ENCODE measurements at places on chromosomes 3 and 15.

- no peak for DNase-seq
Observed at GRCh38 chr15:56732135-56732885, 999 bp downstream of the ZNF280D start.

- DNase-seq, result no peak
Observed at GRCh38 chr3:123582315-123582714, 2.5 kb downstream of the HACD2 start.

GRCh38 chr3:119310071-119310470 is 15.9 kb downstream of the ARHGAP31 start:
- DNase-seq, result no peak

GRCh38 chr3:195240939-195241338 is 30.0 kb downstream of the XXYLT1 start:
- no peak for DNase-seq

- no peak for DNase-seq
Observed at GRCh38 chr15:64716452-64716851, 58.9 kb downstream of the RBPMS2 start.

GRCh38 chr15:101168898-101169494 is 82.9 kb downstream of the CHSY1 start:
- DNase-seq, result no peak

DNA sequence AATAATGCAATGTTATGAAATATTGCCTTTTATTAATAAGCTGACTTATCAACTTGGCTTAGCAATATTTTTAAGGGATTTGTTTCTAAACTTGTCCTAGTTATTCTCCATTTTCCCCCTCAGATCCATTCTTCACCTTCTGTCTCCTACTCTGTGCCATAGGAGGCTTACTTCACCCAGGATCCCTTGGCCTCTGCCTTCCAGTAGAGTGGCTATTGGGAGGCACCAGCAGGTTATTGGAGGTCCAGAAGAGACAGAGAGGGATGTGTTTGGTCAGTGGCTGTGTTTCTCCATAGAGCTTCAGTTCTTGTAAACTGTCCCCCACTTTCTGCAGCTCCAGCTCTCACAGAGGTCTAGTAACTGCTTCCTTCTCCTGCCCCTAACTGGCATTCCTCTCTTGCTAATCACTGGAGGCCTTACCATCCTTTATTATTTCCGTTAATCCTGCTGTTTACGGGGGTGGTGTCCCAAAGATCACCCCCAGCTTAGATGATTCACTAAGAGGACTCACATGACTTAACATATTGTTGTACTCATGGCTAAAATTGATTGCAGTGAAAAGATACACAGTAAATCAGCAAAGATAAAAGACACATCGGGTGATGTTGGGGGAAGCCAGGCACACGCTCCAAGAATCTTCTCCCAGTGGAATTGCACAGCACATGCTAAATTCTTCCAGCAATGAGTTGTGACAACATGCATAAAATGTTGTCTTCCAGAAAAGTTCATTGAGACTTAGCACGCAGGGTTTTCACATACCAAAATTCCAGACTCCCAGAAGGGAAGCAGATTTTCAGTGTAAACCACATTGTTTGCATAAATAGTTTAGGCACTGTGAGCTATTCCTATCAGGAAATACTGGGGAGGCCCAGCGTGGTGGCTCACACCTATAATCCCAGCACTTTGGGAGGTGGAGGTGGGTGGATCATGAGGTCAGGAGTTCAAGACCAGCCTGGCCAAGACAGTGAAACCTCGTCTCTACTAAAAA is 67.5 kb downstream of the RPL22L1 start:
- DNase-seq, result no peak

DNA sequence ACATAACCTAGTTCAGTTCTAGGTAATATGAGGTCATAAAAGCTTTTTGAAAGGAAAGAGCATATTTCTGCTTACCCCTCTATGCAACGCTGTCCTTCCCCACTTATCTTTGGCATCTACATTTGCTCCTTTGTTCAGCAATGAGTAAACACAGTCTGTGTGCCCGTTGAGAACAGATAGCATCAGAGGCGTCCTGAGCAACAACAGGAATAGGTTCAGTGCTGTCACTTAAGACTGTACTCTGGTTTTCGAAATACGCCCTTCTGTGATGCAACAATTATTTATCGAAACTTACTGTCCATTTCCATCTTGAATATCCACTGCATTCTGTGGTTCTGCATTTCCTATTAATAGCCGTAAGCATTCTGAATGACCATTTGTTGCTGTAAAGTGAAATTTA is 84.4 kb downstream of the BTD start:
- no peak for DNase-seq

DNA sequence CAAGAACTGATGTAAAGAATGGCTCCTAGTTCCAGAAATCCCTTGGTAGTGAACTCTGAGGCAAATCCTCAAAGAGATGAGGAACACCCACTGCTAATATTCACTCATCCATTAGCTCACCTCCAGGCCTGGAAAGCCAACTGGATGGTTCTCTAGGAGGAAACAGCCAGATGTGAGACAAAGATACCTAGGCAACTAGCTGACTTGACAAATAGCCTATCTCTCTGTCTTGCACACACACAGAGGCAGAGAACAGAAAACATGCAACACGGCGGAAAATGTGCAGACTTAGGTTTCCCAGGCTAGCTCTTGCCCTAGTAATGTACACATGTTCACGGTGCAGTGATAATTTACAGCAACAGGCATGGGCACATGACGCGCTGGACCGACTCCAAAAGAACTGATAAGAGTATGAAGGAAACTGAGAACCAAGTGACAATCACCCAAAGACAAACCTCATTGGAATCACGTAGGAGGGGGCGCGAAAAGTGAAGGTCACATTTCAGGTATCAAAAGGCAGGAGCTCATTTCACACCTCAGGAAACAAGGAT is 318.1 kb downstream of the FOXP1 start:
- no peak for DNase-seq

DNA sequence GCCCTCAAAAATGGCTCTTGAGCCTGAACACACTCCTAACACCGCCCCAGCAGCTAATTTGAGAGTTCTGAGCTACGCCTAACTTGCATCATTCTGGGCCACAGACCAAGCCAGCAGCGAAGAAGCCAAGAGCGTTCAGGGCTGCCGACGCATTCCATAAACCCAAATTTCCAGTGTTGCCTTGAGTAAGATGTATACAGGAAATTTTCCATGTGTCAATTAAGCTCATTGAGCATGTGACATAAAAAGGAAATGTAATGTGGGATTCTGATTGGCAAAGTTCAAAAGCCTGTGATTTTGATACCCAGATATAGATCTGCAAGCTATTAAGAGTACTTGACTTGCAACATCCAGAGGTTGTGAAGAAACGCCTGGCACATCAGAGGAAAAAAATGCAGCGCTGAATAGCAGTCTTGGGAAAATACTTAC is 148.6 kb upstream of the NR2F2 start:
- DNase-seq, result no peak

- DNase-seq, result no peak
Observed at GRCh38 chr3:56260262-56260661, 208.0 kb downstream of the ERC2 start.

DNA sequence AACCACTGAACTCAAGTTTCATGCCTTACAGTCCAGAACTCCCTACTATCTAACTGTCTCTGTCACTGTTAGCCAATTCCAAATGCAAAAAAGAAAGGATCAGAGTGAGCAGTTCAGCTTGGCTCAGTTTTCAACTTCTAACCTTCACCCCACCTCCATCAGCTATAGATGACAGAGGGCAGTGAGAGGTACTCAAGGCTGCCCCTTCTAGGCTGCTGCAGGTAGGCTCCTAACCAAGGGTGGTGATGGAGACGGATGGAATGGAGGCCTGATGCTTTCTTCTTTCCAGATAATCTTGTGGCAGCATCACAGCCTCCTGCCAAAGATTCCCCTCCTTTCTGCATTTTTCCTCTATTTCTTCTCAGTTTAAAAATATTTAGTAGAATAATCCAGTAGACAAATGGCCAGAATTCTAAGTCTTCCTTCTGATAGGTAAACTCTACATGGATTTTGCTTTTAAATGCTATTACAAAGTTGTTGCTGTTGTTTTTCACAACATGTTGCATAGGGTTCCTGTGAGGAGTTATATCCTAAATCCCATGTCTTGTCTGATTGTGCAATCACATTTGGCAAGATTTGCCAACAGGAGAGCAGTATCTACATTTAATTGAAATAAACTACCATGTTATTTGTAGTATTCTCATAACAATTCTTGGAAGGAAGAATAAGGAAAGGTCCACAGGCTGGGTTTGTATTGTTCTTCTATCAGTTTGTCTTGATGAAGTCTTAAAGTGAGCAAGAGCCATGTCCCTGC is 301.6 kb upstream of the TRIM42 start:
- DNase-seq, result no peak

GRCh38 chr3:74599564-74599963 is 14.9 kb downstream of the CNTN3 start:
- DNase-seq, result no peak
